Effector CD4-positive, alpha-beta T cell (primary cell): ENCODE measurements at places on chromosomes 2 and 18.

DNA sequence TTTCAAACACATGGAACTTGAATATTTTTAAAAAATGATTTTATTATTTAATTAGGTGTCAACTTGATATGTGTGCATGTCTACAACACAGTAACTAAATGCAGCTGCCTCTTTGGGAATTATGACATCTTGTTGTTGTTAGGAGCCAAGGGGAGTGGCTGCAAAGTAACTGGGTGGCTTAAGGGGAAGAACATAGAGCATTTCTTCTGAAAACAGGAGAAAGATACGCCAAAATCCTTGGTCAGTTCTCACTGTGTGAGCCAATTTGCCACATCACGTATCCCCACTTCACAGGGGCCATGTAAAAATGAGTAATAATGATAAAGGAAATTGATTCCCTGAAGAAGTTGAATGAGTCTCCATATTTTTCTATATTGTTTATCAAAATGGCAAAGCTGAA lies 309.8 kb upstream of the COL3A1 start:
- no peak for DNase-seq

GRCh38 chr2:10306901-10307463 lies 4.3 kb downstream of the HPCAL1 start:
- no peak for DNase-seq

DNA sequence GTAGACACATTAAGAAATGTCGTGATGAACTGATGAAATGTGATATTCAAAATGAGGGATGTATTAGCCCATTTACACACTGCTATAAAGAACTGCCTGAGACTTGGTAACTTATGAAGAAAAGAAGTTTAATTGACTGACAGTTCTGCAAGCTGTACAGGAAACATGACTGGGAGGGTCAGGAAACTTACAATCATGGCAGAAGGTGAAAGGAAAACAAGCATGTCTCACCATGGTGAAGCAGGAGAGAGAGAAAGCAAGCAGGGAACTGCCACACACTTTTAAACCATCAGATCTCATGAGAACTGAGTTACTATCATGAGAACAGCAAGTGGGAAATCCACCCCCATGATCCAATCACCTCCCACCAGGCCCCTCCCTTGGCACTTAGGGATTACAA lies 1010.8 kb upstream of the CELF4 start:
- DNase-seq = no peak

DNA sequence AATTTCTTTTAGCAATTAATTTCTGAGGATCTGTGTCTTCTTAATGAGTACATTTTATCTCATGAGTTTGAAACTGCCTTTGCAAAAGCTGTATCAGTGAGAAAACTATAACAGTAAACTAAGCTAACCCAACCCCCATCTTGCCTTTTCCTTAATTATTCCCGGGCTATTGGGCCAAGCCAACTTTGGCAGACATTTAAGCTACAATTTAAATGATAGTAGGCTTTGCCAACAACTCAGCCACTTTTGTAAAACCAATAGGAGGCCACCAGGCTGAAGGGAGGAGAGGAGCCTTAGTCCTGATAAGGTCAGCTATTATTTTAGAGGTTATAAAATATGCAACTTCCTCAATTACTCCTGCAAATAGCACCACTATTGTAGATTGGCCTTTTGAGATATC lies 218.0 kb upstream of the KCNJ3 start:
- DNase-seq = no peak

- DNase-seq = no peak
These were observed 158.3 kb downstream of the WDSUB1 start for GRCh38 chr2:159128191-159128590.

- DNase-seq = no peak
These were observed 265.8 kb upstream of the CYRIA start for GRCh38 chr2:16931441-16931840.

- no peak for DNase-seq
These were observed 55.7 kb upstream of the ACTR3 start for GRCh38 chr2:113834051-113834730.
